ENCODE measurements at places on chromosomes 6 and 20.

DNA sequence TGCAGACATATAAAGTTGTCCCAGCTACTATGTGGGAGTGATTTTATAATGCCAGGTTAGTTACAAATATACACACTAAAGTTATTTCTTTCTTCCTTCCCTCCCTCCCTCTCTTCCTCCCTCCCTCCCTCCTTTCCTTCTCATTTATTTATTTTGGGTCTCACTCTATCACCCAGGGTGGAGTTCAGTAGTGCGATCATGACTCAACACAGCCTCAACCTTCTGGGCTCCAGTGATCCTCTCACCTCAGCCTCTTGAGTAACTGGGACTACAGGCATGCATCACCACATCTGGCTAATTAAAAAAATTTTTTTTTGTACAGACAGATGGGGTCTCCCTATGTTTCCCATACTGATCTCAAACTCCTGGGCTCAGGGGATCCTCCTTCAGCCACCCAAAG, 59.2 kb downstream of the PHF20 start:
- DNase-seq, result no peak

- no peak for DNase-seq
These were observed 705.3 kb downstream of the KIF16B start for GRCh38 chr20:15867899-15868298.

DNA sequence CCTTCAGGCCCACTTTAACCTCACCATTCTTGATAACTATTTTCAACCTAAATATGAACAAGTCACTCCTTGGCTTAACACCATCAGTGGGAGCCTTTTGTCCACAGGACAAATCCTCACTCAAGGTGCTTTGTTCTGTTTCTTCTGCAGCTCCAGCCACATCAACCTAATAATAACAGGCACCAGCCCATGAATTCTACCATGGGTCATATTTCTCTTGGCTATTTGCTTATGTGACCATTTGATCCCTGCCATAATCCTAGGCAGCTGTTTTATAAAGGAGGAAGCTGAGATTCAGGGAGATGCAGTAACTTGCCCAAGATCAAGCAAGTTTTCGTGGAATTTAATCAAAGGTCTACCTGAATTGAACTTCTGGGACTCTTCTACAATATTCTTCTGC, 561.3 kb downstream of the DHX35 start:
- DNase-seq, result no peak

DNA sequence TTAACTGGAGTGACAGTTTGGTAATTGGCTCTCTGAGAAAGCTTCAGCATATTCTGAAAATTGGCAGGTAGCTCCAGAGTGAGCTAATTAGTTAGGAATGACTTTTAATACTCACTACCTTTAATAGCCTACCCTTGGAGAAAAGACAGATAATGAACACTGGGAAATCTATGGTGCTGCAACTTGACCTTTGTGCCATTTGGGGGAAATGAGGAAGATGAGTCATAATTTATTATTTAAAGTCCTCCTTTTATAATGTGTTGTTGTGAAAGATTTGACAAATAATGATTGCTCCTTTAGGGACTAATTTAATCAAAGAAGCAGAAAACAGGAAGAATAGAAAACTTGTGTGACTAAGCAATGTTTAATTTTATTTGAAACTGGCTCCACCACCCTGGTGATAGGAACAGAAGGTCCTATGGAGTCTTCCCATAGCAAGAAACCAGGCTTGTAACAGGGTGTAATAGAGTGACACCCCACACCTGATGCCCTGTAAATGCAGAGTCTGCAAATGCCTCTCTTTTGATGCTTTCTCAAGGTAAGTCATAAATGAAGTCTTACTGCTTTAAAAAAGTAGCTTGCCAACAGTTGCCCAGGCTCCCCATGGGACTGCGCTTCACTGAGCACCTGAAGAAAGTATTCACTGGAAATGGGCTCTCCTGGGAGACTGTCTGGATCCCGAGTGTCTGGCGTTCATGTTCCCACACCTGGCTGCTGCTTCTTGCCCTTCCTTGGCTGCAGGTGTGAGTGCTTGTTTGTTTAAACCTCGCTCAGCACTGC, 134.4 kb downstream of the LRRC1 start:
- DNase-seq, result no peak

- DNase-seq, result no peak
These were observed 228.3 kb downstream of the NRN1 start for GRCh38 chr6:5778317-5778857.

GRCh38 chr6:38234141-38234540, 405.6 kb downstream of the BTBD9 start:
- DNase-seq, result no peak

DNA sequence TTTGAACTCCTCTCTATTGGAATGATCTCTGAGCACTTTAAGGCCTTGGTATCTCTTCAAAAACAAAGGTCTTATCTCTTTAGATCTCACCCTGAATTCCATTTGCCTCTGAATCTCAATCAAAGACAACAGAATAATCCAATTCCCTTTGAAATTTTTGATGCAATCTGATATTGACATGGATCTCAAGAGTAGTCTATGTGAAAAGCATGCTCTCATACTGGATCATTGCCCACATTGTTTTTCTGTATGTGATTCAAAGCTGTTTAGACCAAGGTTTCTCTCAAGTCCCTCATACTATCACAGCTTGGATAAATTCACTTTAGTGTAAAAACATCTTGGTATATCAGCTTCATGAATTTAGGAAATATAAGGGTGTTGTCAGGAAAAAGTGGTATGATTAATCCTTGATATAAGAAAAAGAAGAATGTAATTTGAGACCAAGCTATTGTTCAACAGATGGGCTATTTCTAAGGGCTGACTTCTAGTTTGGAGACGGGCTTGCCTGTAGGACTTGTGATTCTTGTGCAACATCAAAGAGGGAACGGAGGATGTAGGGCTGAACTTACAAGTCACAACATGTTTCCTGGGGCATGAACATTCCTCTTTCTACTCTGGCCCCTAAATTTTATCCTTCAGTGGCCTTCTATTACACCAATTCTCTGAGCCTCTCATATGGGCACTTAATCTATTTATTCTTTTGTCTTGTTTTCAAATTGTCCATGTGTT, 77.9 kb upstream of the CITED2 start:
- DNase-seq, result no peak

- no peak for DNase-seq
These were observed 83.1 kb upstream of the MLIP start for GRCh38 chr6:54028170-54028569.

- DNase-seq, result no peak
These were observed 66.3 kb downstream of the YTHDF1 start for GRCh38 chr20:63149531-63150192.

- DNase-seq, result no peak
These were observed 148.8 kb downstream of the C6orf58 start for GRCh38 chr6:127725821-127726220.

GRCh38 chr6:106882138-106882537, 92.4 kb downstream of the CD24 start:
- no peak for DNase-seq

- DNase-seq, result no peak
These were observed 59.3 kb upstream of the AKAP12 start for GRCh38 chr6:151180330-151181048.

DNA sequence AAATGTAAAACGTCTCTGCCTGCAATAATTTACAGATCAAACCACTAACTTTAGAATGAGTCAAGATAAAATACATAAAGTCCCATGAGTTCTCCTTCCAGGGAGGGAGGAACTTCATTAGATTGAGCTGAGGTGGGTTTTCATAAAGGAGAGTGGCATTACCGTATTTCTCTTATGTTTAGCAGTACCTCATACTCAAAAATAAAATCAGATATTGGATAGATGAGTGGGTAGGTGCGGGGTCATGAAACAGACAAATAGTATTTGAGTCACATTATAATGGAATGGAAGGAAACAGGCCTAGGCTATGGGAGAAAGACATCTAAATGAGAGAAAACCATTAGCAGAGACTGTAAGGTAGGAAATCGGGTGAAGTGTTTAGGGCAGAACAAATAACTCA, 166.1 kb upstream of the SMLR1 start:
- no peak for DNase-seq

DNA sequence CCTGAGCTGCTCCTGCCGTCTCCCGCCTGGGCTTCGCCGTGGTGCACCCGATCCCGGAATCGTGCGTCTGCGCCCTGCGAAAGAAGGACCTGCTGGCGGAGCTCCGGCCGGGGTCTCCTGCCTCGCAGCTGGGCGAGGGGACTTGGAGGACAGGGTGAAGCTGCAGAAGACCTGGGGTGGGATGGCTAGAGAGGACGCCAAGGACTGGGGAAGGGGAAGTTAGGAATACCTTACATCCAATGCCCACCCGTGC, 150.2 kb downstream of the PRL start:
- no peak for DNase-seq

DNA sequence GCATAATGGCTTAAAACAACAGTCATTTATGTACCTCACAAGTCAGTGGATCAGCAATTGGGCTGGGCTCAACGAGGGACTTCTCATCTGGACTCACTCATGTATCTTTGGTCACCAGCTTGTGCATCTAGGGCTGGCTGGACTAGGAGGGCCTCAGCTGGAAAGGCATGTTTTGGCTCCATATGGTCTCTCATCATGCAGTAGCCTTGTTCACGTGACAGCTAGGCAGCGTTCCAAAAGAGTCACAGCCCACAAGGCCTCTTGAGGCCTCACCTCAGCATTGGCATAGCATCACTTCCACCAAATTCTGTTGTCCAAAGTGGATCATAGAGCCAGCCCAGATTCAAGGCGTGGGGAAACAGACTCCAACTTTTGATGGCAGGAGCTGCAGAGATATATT, 110.1 kb downstream of the MAFB start:
- DNase-seq, result no peak

DNA sequence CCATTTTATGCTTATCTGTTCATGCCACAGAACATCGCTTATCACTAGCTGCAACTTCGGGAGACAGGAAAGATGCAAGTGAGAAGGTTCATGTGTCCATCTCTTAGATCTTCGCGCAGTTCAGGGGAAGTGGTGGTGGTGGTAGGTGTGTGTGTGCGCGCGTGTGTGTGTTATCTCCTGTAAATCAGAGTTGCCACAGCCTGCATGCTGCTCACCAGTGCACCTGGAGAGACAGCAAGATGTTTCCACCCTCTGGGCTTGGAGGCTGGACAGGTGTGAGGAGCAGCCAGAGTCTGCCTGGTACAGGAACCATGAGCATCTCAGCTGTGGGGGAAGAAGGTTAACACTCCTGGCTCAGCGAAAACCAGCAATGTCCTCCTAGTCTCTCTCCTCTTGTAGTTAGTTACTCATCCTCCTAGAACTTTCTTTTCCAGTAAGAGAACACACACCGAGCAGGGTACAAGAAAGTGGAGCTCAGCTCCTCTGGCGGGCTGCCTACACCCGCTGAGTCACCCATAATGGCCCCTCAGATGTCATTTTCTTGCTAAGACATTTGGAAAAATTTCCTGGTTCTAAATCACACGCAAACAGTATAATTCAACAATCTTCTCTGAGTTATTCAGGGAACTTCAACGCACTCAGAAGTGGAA, 5.1 kb upstream of the TUBB1 start:
- no peak for DNase-seq

GRCh38 chr6:48597951-48598350, 487.0 kb upstream of the PTCHD4 start:
- DNase-seq, result no peak

GRCh38 chr20:43843096-43843964, 71.3 kb upstream of the TOX2 start:
- no peak for DNase-seq

DNA sequence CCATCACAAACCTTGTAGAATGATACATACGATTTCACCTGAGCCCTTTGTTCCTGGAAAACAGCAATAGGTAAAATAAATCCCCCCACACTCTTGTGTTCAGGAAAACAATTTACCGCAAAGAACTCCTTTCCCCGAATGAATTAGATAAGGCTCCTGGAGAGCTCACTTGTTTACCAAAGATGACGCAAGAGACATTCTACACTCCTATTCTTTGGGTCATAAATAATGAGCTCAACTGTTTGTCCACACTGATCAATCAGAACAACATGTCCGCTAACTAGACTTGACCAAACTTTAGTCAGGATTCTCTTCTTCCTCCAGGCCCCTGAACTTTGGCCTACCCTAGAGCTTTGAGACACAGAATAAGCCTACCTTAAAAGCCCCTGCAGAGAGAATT, 271.9 kb upstream of the OPRM1 start:
- DNase-seq, result no peak

DNA sequence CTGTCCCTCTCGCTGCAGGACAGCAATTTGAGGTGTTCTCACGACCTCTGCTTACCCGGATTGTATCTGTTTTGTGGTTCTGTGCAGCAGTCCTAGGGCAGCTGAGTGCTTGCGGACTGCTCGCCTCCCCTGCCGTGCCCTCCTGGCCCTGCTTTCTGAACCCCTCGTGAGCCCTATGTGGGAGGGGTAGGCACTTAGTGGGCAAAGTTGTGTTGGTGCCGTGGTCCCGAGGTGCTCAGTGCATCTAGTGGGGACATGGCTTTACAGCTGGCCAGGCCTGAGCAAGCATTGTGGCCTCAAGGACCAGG, 5.2 kb downstream of the TMEM181 start:
- no peak for DNase-seq

- no peak for DNase-seq
These were observed 210.7 kb downstream of the BCAS1 start for GRCh38 chr20:53859684-53860083.

DNA sequence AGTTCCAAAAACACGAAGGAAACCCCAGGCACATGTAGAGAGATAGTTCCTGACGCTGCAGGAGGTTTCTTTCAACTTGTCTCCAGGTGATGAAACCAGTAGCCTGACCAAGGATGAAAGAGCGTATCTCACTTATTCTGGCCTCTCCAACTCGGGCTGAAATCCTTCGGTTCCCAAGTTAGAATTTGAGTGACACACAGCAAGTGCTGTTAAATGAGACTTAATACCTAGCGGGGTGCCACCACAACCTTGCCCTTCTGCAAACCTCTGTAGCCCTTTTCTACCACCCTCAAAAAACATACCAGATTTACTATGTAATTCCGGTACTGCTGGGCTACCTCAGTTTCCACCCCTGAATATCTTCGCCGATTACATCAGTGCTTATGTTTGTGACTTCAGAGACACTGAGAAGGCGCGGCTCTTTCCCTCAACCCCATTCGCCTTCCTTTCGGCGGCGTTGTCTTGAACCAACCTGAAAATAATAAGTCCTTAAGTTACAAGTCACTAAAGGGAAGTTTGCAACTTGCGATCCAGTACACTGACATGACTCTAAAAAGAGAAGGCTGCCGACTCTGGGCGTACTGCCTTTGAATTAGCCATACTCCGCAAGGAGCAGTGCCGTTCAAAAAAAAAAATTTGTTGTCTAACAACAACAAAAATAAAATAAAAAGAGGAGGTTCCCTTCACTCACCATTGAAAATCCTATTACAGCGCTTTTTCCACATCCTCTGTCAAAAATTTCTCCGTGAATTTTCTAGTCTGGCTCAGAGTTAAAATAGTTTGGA, 194.9 kb upstream of the ZNF184 start:
- no peak for DNase-seq

GRCh38 chr6:87897663-87898062, 150.0 kb upstream of the SPACA1 start:
- no peak for DNase-seq

DNA sequence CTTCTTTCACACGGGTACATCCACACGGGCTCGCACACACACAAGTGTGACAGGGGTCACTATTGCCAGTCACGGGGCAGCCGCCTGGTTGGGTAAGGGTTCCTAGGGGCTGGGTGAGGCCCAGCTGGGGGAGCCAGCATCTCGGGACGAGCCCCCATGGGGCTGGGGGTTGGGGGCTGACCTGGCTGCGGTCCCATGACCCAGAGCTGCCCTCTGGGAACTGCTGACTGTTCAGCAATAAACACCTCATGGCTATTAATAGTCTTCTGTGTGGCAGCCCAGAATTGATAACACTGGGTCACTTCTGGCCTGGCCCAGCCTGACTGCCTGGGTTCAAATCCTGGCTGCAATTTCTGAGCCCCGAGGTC, 23.8 kb downstream of the VEGFA start:
- DNase-seq, result no peak

- DNase-seq, result no peak
These were observed 60.6 kb upstream of the CCN6 start for GRCh38 chr6:111993342-111993741.

Measured in C1 segment of cervical spinal cord (tissue), 14 donors.